Stimulated activated CD4-positive, alpha-beta T cell treated with anti-CD3 and anti-CD28 coated beads, Interleukin-12 subunit alpha, Interleukin-12 subunit beta, amount 100 ng/mL, for 4 hours (primary cell): ENCODE measurements at places on chromosomes 4 and X.

DNA sequence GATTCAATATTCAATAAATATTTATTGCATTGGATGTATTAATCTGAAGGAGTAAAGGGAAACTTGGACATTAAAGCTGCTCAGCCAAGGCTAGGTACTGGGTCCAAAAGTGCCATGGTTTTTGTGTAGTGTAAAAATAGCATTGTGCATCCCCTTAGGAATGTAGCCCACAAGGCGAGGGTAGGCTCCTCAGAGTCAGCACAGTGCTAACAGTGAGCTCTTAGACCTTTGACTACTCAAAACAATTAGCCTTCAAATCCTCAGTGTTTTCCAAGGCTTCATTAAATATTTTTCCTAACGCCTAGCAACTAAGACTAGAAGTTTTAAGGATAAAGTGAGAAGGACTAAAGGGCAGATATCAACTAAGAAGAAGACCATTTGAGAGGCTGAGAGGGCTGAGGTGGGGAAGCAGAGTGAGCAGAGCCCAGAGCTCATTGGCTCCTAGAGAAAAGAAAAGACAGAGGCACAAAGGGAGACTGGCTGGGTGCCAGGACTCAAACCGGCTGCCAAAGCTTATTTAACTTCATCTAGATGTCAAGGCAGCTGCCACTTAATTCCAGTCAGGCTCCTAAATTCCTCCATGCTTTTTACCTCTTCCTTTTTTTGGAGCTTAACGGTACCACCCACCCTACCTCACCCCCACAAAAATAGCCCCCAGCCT is 17.0 kb downstream of the PRKG2 start:
- no peak for DNase-seq

- no peak for DNase-seq
Observed at GRCh38 chrX:106889468-106889867, 13.7 kb downstream of the RIPPLY1 start.

DNA sequence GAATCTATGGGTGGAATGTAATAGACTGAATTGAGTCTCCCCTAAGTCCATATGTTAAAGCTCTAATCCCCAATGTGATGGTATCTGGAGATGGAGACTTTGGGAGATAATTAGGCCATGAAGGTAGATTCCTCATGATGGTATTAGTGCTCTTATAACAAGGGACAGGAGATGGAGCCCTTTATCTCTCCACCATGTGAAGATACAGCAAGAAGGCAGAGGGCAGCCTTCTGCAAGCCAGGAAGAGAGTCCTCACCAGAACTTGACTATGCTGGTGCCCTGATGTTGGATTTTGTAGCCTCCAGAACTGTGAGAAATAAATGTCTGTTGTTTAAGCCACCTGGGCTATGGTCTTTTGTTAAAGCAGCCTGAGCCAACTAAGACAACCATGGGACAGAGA is 76.4 kb upstream of the F8A3 start:
- DNase-seq, result no peak

GRCh38 chrX:121733514-121733913 is 686.1 kb downstream of the GLUD2 start:
- no peak for DNase-seq

- no peak for DNase-seq
Observed at GRCh38 chr4:110950731-110951130, 327.9 kb upstream of the PITX2 start.

DNA sequence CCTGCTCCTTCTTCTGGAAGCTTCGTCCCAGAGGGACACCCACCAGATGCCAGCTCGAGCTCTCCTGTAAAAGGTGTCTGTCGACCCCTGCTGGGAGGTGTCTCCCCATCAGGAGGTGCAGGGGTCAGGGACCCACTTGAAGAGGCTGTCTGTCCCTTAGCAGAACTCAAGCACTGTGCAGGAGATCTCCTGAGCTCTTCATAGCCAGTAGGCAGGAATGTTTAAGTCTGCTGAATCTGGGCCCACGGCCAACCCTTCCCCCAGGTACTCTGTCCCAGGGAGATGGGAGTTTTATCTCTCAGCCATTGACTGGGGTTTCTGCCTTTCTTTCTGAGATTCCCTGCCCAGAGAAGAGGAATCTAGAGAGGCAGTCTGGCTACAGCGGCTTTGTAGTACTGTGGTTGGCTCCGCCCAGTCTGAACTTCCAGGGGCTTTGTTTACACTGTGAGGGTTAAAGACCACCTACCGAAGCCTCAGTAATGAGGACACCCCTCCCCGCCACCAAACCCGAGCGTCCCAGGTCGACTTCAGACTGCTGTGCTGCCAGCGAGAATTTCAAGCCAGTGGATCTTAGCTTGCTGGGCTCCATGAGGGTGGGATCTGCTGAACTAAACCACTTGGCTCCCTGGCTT is 1383.0 kb upstream of the TENM3 start:
- no peak for DNase-seq

DNA sequence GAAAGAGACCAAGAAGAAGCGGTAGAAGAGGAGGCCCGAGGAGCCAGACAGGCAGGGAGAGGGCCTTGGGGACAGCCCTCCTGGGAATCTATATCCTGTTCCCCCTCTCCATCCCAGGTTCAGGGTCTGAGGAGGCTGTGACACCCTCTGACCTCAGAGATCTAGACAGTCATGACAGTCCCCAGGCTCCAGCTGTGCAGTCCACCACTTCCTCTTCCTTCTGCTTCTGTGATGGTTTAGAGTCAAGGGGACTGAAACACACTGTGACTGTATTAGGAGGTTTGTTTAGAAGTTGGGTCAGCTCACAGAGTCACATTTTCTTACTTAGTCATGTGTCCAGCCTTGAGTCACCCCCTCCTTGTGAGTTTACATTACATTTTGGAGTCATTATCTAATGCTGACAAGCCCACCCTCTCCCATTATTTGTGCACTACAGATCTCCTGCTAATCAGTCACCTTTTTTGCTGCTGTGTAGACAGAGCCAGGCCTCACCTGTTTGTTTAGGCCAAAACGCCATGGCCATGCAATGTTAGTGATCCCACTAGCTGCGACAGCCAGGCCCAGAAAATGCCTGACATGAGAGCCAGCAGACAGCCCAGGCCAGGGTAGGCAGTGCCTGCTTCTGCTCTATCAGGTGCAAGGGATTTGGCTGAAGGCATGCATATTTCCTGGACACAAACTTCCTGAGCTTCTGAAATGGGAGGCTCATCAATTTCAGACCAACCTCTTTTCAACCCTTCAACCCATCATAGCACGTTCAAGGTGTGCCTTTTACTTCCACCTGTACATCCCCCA is 26.0 kb downstream of the MANBA start:
- DNase-seq, result no peak

GRCh38 chr4:139674875-139675550 is 9.4 kb downstream of the MGST2 start:
- no peak for DNase-seq

DNA sequence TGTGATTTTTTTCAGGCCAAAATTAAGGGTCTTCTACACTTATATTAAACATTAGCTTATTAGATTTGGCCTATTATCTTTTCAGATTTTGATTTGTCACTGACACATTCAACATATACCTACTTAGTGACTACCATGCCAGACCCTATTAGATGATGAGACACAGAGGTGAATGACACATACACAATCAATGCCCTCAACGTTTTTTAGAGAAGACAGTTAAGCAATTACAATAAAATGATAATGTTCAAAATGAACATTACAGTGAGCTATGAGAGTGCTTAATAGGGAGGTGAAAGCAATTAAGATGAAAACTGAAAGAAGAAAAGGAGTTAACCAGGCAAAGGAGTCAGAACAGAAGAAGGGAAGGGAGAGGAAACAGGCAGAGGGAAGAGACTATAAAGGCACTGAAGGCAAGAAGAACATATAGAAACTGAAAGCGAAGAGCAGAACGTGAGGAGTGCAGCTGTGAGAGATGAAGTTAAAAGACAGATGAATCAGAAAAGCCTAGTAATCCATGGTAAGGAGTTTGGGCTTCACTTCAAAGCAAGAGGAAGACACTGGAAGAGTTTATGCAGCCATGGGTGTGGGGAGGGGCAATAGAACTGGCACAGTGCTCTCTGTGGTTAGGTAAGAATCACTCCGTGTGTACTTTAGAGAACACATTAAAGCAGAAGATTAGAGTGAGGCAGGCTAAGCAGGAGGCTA is 119.0 kb downstream of the REELD1 start:
- no peak for DNase-seq

DNA sequence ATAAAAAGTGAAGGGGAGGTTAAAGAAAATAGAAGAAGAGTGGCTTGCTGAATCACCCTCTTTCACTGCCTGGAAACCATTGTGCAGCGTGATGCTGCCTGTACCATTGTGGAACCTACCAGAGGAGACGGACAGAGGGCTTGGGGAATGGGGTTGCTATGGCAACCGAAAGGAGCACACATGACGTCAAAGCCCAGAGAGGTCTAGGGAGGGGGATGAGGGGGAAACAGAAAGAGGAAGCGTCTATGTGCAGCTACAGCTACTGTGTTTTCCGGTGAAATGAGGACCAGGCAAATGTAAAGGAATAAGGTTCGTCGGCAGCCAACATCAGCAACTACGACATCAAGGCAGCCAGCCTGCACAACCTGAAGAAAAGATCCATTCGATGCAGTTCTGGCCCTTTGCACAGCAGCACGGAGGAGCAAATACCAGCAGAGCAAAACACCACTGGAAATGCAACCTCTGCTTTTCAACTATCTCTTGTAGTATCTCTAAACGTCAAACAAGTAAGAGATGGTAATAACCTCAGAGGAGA is at the start of gene MAPK10:
TSS of gene MAPK10 (minus strand) at position 110 of the 535 bp plus-strand sequence.
- DNase-seq, result peak; percentile 0

- no peak for DNase-seq
Observed at GRCh38 chr4:5746829-5747737, 36.1 kb downstream of the EVC start.

DNA sequence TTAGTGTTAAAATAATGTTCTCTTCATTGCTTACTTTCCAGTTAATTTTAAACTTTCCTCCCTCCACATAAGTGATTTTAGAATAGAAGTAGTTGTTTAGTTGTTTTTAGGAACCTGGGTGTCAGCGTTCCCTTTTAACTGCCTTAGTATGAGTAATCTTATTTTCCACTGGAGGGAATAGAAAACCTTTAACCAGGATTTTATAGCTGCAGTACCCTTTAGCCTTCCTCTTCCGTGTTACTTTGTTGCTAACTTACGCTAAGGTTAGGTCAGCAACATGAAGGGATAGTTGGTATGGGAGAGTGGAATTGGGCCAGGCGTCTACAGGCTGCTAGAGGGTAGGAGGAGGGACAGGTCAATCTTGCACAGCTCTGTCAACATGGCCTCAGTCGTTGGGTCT is 31.5 kb downstream of the SMS start:
- DNase-seq, result no peak

- DNase-seq, result no peak
Observed at GRCh38 chrX:151099001-151099400, 77.4 kb upstream of the GPR50 start.

DNA sequence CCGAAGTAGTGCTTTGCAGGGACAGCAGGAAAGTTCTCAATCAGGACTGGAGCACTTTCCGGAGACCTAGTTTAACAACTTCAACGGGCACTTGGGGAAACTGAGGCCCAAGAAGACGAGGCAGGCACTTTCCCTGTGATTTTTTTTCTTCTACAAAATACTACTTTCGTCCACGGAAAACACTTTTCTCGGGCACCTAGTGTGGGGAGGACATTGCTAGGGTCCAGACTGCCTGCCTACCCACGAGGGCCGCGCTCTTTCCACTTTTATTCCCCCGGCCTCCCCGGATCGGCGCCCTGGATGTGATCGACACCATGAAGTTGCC is 125.4 kb upstream of the CXorf66 start:
- no peak for DNase-seq

- no peak for DNase-seq
Observed at GRCh38 chr4:73836373-73837279, at the start of gene CXCL6. Gene CXCL6 (plus strand): TSS chr4:73836678. CDS start chr4:73836751, 73 bp downstream.

GRCh38 chrX:27889878-27890277 is 82.1 kb downstream of the MAGEB10 start:
- DNase-seq, result no peak

DNA sequence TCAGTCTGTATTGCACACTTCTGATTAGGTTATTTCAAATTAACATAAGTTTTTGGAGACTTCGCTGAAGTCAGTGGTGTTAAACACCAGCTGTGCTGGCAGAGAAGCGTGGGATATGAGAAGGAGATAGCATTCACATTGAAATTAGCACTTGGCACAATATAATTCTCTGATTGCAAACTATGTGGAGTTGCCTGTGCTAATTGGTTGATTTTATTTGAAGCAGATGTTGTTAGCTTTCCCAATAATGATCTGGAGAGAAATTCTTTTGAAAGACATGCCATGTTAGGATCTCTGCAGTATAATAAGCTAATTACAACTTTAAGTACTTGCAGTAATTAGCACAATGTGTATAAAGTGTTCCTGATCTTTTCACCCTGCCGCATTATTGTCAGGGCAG is 367.4 kb upstream of the ARX start:
- DNase-seq, result no peak

DNA sequence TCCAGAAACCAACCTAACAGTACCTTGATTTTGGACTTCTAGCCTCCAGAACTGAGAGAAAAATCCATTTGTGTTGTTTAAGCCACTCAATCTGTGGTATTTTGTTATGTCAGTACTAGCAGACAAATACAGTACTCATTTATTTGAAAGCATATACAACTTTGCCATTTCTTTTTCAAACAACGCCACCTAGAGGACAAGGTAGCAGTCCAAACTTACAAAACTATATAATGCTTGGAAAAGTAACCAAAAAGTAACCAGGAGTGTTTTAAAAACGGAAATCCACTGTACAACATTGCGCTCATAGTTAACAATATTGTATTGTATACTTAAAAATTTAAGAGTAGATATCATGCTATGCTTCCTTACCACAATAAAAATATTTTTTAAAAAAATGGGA is 37.0 kb upstream of the FGF13 start:
- no peak for DNase-seq

DNA sequence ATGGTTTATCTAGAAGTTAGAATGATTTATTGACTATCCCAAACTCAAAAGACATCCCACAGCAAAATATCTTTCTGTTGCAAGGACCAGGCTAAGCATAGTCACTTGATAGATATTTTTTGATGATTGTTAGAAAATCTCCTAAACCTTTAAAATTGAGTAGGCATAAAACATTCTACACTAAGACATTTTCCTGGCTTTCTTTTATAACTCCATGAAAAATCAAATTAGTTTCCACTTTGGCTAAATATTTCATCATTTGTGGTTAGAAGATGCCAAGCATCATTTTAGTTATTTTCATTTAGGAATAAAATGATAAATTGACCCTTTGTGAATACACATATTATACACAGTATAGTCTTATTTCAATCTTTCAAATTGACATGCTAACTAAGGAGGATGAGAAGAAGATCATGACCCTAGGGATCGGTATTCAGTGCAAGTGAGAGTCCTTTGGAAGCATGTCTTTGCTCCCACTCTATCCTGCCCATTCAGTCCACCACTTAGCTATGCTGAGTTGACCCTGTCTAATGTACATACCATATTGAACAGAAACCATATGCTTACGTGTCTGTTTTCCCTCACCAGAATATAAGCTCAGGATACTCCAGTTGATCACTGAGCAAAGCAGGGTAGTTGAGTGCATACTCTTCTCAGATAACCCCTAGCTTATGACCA is 136.6 kb upstream of the OTUD4 start:
- DNase-seq, result no peak

DNA sequence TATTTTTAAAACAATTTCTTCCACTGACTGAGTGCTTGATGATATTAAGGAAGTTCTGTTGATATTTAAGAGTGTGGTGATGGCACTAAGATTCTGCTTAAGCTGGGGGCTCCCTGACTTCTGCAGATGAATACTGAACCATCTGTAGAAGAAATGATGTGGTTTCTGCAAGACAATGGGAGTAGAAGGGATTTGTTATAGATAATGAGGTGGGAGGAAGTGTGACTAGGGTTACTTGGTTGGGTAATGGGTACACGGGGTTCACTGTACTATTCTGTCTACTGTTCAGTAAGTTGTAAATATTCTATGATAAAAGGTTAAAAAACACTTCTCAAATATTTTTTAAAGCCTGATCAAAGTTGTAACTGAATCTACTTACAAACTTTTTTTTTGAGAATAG is 60.9 kb upstream of the TXK start:
- no peak for DNase-seq
